ENCODE measurements at places on chromosomes 12 and 14. TPM values are rescaled to one million over a fixed set of nuclear protein-coding genes. Genes with fewer than 3 reads are reported as not detected.

DNA sequence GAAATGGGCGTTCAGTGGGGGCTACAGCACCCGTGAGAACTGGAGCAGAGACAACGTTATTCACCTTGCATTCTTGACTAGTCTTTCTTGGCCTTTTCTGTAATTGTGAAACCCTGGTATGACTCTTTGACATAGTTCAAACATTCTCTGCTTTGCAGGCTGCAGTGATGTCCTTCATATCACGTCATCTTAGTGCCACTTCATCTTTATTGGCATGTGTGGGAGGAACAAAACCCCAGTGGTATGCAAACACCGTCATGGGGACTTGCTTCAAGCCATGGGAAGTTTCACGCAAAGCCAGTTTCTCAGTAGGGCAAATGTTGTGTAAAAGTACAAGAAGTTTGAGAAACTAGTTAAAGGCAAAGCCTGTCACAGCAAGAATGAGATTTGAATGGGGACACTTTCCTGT lies 20.2 kb upstream of the DUSP16 start:
- H3K27me3 ChIP-seq, result no peaks in the 10 kb centered on the region
- no peak overlapping the region for H3K4me3 ChIP-seq
- peak; percentile 40 for DNase-seq
- peaks cover 49% of the 10 kb centered on the region for H3K4me1 ChIP-seq
- peak overlapping the region; percentile 24 for H3K27ac ChIP-seq

- no peak overlapping the region for H3K27ac ChIP-seq
- no peak for DNase-seq
Observed at GRCh38 chr14:99389174-99389826, 91.4 kb downstream of the SETD3 start.

DNA sequence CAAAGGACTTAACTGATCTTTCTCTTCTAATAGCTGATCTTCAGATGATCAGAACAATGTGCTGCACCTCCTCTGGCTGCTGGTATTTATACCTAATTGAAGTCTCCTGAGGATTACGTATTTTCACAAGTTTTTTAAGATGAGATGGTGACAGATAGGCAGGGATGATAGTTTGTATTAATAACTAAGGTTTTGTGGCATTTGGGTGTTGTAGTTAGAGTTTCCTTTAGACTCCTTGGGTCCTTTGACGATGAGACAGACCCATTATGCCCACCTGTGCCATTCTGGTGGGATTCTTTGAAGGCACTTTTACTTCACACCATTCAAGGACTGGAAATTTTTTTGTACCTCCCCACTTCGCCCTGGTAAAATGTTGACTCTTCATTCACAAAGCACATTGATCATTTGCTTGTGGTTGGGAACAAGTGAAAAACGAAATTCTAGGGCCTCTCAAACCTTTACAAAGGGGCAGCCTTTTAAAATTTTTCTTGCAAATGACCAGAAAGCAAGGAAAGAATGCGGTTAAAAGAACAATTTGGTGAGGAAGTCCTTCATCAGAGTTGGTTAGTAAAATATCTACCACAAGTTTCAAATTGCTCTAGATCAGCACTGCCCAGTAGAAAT lies at the start of gene IFNG:
TSS of gene IFNG (minus strand) at position 60 of the 624 bp plus-strand sequence. CDS start 125 bp downstream, outside the sequence.
- H3K27me3 ChIP-seq, result no peaks in the 10 kb centered on the region
- H3K36me3 ChIP-seq, result no peaks in the 10 kb centered on the region
- no peaks in the 10 kb centered on the region for H3K4me1 ChIP-seq

Gene INHBC
- not detected for polyA plus RNA-seq

DNA sequence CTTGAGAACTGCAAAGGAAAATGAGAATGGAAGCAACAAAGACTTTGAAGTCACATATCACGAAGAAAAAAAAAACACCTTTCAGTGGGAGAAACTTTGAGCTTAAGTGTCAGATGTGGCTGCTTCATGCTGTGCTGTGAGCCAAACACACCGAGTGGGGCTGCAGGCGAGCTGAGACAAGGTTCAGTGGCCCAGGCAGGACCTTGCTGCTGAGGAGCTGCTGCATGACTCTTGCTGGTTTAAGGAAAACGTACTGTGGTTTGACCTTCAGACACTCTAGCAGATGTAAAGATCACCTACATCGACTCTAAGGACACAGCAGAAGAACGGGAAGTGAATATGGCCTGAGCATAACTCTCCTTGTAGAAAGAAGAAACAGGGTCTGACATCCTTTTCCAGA lies 118.1 kb upstream of the OR4E1 start:
- no peaks in the 10 kb centered on the region for H3K27me3 ChIP-seq
- H3K36me3 ChIP-seq, result no peaks in the 10 kb centered on the region
- no peaks in the 10 kb centered on the region for H3K4me1 ChIP-seq
- DNase-seq, result no peak

GRCh38 chr12:118288174-118288573 lies 84.5 kb downstream of the TAOK3 start:
- DNase-seq, result no peak
- H3K36me3 ChIP-seq, result no peaks in the 10 kb centered on the region
- H3K4me1 ChIP-seq, result no peaks in the 10 kb centered on the region
- no peaks in the 10 kb centered on the region for H3K27me3 ChIP-seq
- H3K27ac ChIP-seq, result no peak overlapping the region
- H3K4me3 ChIP-seq, result no peak overlapping the region

GRCh38 chr12:122421187-122421820 lies 1.2 kb downstream of the CLIP1 start:
- no peaks in the 10 kb centered on the region for H3K36me3 ChIP-seq
- DNase-seq, result peak; percentile 78
- peak overlapping the region; percentile 96 for H3K27ac ChIP-seq
- peaks cover 48% of the 10 kb centered on the region for H3K4me1 ChIP-seq
- H3K27me3 ChIP-seq, result no peaks in the 10 kb centered on the region

- peak; percentile 42 for DNase-seq
- H3K27me3 ChIP-seq, result no peaks in the 10 kb centered on the region
- no peak overlapping the region for H3K27ac ChIP-seq
- no peaks in the 10 kb centered on the region for H3K4me1 ChIP-seq
Observed at GRCh38 chr14:99619835-99620834, 16.1 kb upstream of the CCDC85C start.

DNA sequence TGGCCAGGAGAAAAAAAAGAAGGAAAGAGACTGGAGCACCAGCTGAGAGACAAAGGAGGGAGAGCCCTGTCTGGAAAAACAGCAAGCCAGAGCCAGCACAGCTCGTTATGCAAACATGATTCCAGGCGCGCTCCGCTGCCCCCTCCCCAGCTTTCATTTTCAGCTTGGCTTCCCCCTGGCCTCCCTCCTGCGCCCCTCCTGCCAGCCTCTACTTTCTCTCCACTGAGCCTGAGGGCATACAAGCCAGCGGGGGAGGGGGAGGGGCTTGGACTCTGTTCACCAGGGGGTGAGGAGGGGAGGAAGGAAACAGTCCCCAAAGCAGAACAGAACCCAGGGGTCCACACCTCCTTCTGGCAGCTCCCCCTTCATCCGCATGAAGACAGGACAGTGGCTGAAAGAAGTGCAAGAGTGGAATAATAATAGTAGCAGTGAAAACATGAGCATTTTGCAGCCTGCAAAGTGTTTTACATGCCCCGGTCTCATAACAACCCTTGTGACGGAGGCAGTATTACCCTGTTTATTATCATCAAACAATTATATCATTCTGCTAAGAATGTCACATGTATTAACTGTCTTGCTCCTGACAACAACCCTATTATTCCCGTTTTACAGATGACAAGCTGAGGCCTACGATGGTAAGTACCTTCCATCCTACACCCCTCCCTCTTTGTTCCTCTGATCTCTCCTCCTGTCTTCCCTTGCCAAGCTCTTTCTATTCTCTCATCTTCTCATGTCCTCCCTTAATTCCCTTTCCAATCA lies 24.2 kb downstream of the SMUG1 start:
- H3K36me3 ChIP-seq, result no peaks in the 10 kb centered on the region
- H3K27ac ChIP-seq, result no peak overlapping the region
- H3K4me1 ChIP-seq, result no peaks in the 10 kb centered on the region

All from adrenal gland (tissue), 19 donors.